ENCODE measurements at places on chromosomes 13 and 19.

DNA sequence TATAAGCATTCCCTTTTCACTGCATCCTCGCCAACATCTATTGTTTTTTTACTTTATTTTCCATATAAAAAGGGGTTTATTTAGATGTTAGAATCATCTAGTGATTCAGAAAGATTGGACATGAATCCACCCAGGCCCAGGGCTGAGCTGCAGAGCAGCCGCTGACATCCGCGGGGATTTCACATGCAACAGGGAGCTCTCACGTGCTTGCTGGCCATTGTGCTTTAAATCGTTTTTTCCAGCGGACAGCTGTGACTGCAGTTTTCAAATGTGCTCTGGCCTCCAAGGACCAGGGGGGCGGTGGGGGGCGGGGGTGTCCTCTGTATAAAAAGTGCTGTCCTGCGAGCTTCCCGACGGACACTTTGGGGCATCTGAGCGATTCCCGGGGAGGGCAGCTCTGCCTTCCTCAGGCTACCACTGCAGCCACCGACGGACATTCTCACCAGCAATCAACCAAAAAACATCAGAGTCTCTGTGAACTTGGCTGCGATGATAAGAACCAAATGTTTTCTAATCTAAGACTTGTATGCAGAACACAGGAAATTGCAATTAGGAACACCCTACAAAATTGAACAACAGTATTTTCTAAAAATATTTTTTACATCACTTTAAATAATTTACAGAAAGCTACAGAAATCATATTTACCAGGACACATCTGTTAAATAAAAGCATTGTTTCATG lies 12.6 kb downstream of the RB1 start:
- peak; percentile 69 for DNase-seq

DNA sequence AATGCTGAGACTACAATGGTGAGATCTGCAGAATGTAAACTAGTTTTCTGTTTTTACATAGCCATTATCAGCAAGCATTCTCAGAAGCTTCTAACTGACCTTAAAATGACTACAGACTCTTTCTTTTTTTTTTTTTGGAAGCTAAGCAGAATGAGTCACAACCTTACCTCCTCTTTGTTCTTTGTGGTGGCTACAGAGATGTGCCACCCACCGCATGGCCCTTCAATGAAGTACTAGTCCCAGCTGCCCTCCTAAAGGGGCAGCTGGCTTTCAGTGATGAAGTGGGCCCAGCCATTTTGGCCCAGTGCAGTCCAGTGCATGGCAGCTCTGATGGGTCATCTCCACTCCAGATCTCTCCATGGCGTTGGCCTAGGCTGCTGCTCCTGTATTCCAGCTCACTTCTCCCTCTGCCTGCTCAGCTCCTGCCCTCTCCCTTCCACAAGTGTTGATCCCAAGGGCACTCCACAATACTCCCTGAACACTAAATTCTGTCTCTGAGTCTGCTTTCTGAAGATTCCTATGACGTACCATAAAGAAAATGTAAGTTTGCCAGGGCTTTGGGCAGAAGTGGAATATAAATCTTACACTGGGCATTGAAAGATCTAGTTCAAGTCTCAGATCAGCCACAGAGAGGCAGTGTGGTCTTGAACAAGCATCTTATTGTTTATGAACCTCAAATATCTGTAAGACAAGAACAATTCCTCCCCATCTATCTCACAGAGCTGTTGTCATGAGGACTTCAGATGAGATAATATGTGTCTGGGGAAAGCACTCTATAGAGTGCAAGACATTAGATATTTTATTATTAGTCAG lies 85.6 kb downstream of the RXFP2 start:
- DNase-seq, result peak; percentile 72

DNA sequence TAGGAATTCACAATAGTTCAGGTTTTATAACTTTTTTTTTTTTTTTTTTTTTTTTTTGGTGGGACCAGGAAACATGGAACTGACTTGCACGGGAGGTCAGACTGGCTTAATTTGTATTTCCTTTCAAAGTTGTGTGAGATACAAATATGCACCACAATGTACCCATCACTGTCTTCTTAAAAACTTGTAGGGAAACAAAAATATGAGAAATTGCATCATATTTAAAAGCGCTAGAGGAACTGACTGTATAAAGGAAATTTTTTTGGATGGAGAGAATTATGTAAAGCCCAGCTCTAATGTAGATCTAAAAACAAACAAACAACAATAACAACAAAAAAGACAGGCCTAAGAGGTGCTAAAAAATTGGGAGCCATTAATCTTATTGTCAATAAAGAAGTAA lies 246.5 kb downstream of the DCT start:
- no peak for DNase-seq

DNA sequence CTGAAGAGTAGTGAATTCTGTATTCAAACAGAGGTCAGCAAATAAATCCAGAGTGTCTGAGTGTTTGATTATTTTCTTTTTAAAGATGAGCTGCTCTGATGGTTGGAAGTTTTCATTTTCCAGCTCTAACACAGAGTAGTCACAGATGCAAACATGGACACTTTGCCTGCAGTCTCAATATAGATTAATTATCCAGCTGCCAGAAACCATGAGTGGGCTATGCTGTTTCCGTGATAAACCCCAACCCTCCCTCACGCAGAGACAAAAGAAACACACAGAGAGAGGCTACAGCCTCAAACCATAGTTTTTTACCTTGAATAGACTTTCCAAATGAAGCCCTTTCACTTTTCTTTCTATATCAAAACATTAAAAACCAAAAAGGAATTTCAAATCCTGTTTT lies 884.7 kb downstream of the DIAPH3 start:
- DNase-seq, result no peak

DNA sequence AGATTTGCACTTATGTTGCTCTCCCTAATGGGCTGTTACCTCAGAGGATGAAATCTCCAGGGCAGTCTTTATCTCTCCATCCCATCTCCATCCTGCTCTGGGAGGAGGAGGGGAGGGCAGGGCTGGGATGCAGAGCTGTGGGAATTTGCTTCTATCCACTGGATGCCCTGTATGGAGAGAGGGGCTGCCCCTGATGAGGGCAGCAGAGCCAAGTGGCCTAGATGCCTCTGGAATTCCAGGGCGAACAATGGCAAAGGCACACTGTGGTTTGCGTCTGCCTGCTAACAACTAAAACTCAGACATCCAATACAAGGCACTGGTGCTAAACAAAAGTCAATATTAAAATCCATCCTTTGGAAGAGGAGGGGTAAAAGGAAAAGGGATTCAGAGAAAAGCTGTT lies 165.1 kb downstream of the COG6 start:
- DNase-seq, result no peak

Measured in hematopoietic multipotent progenitor cell treated with erythropoietin and hydrocortisone succinate and interleukin-3 and kit ligand, for 4 days (in vitro differentiated cells).